Endodermal cell (in vitro differentiated cells): ENCODE measurements at places on chromosomes 1 and 21. TPM values are rescaled to one million over a fixed set of nuclear protein-coding genes. Genes with fewer than 3 reads are reported as not detected.
A peak's percentile ranks its signal among the peaks of the same experiment; 100 is the strongest.

Gene SSR2
- 193 to 202 TPM (median 201 TPM) in 3 replicates for total RNA-seq

Gene RPE65
- total RNA-seq: not detected in 3 replicates

Gene CNKSR1
- 33.3 to 52.3 TPM (median 44.1 TPM) in 3 replicates for total RNA-seq

Gene OR2M3
- total RNA-seq: not detected in 3 replicates

Gene IFI16
- total RNA-seq: 10.4 to 19.1 TPM (median 11.8 TPM) in 3 replicates

- H3K4me1 ChIP-seq: peaks cover 36% of the 10 kb centered on the region
- peak overlapping the region; percentile 39 for H3K27ac ChIP-seq
- no peaks in the 10 kb centered on the region for H3K36me3 ChIP-seq
Measured at GRCh38 chr1:202589190-202589930, 120.9 kb downstream of the SYT2 start.

DNA sequence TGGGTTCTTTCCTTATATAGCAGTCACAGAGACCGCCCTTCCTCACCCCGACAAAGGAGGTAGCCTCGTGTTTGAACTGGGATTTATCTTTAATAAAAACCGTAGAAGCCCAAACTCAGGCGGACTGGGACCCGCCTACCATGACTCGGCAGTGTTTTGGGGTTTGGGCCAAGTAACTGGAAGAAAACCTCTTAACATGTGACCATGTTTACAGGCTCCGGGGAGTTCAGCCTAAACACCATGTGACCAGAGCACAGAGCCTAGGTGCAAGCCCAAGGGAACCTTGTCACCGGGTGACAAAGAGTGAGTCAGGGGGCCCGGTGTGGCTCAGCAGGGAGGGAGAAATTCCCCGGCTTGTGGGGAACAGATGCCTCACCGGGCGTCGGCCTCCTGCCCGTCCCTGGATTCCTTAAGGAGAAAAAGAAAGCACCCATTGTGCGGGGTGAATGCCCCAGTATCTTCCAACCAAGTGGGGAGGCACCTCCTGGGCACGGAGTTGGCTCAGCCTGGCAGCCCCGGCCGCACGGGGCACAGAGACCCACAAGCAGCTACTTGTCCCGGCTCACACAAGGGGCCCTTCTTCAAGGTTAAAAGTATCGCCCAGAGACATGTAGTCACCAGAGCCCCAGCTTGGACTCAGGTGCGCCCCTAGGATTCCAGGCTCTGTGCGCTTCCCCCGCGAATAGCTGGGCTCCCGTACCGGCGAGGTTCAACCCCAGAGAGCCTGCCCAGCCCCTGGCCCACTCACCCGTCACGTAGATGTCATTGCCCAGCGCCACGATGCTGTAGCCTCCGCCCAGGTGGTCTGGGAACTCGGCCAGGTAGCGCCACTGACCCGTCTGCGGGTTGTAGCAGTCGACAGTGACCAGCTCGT is 1.4 kb downstream of the KLHL21 start:
- peak overlapping the region; percentile 95 for H3K4me3 ChIP-seq
- H3K36me3 ChIP-seq: peaks cover 23% of the 10 kb centered on the region
- no peak overlapping the region for H3K27ac ChIP-seq
- peak; percentile 75 for DNase-seq

DNA sequence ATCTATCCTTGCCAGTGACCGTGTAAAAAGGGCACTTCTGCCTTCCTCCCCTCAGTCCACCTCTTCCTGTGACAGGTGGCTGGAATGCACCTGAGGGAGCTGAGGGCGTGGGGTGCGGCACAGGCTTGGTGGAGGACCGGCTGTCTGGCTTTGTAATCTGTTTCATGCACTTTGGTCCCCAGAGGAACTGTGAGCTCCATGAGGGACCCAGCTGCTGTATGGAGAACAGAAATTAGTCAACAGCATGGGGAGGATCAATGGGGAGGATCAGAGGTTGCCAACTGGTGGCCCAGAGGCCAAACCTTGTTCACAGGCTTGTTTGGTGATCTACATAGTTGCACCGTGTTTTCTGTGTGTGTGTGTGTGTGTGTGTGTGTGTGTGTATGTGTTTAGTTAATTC is 19.0 kb upstream of the LUZP1 start:
- H3K4me3 ChIP-seq: no peak overlapping the region
- H3K4me1 ChIP-seq: no peaks in the 10 kb centered on the region
- H3K36me3 ChIP-seq: no peaks in the 10 kb centered on the region

- H3K4me3 ChIP-seq: no peak overlapping the region
- H3K4me1 ChIP-seq: no peaks in the 10 kb centered on the region
- no peaks in the 10 kb centered on the region for H3K36me3 ChIP-seq
- peak; percentile 9 for DNase-seq
- H3K27ac ChIP-seq: no peak overlapping the region
Measured at GRCh38 chr21:42350318-42350910, 380 bp downstream of the TFF2 start.

DNA sequence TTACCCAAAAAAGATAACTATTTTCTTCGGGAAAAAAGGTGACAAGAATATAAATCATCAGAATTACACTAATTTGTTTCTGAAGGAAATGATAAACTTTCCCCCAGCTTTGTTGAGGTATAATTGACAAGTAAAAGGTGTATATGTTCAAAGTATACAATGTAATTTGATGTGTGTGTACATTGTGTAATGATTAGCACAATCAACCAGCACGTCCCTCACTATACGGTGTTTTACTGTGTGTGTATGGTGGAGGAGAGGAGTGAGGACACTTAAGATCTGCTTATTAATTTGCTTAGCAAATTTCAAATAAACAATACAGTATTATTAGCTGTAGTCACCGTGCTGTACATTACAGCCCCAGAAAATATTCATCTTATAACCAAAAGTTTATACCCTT is 77.7 kb downstream of the CAMTA1 start:
- no peaks in the 10 kb centered on the region for H3K4me1 ChIP-seq
- H3K36me3 ChIP-seq: no peaks in the 10 kb centered on the region
- no peaks in the 10 kb centered on the region for H3K27me3 ChIP-seq
- H3K27ac ChIP-seq: no peak overlapping the region
- no peak for DNase-seq
- no peak overlapping the region for H3K4me3 ChIP-seq

DNA sequence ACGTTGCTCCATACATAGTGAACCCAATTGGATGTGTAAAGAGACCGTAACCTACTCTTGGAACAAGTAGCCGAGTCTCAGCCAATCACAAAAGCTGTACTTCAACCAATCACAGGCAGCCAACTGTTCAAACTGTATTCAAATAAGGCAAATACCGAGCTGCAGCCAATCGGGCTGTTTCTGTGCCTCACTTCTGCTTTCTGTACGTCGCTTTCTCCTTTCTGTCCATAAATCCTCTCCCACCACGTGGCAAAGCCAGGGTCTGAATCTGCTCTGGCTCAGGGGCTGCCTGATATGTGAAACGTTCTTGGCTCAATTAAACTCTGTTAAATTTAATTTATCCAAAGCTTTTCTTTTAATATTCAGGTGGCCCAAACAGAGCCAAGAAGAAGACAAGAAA is 210.3 kb downstream of the URB2 start:
- H3K4me1 ChIP-seq: no peaks in the 10 kb centered on the region
- DNase-seq: no peak
- H3K27me3 ChIP-seq: peaks cover 22% of the 10 kb centered on the region

- DNase-seq: no peak
- no peaks in the 10 kb centered on the region for H3K4me1 ChIP-seq
- no peak overlapping the region for H3K4me3 ChIP-seq
- no peaks in the 10 kb centered on the region for H3K36me3 ChIP-seq
Measured at GRCh38 chr1:96498744-96499340, 222.7 kb upstream of the PTBP2 start.

- H3K4me3 ChIP-seq: no peak overlapping the region
- H3K4me1 ChIP-seq: no peaks in the 10 kb centered on the region
- H3K27ac ChIP-seq: no peak overlapping the region
- H3K36me3 ChIP-seq: no peaks in the 10 kb centered on the region
- peaks cover 10% of the 10 kb centered on the region for H3K27me3 ChIP-seq
Measured at GRCh38 chr1:111846842-111847241, 91.1 kb downstream of the DDX20 start.

GRCh38 chr21:37267269-37268185 is at the start of gene VPS26C:
VPS26C (minus strand) TSS chr21:37267334; CDS start chr21:37267294, 40 bp downstream.
- H3K4me1 ChIP-seq: peaks cover 3% of the 10 kb centered on the region
- DNase-seq: peak; percentile 99
- no peaks in the 10 kb centered on the region for H3K36me3 ChIP-seq
- H3K4me3 ChIP-seq: peak within 1 kb of the TSS; percentile 89
- H3K27ac ChIP-seq: peak within 1 kb of the TSS; percentile 98

GRCh38 chr1:207345644-207346477 is 24.4 kb downstream of the CD55 start:
- no peak overlapping the region for H3K27ac ChIP-seq
- no peak overlapping the region for H3K4me3 ChIP-seq
- no peaks in the 10 kb centered on the region for H3K27me3 ChIP-seq
- no peaks in the 10 kb centered on the region for H3K4me1 ChIP-seq

GRCh38 chr21:28675331-28676041 is 317.2 kb downstream of the LTN1 start:
- no peak overlapping the region for H3K4me3 ChIP-seq
- H3K27ac ChIP-seq: no peak overlapping the region
- H3K4me1 ChIP-seq: no peaks in the 10 kb centered on the region
- H3K27me3 ChIP-seq: no peaks in the 10 kb centered on the region
- DNase-seq: no peak

DNA sequence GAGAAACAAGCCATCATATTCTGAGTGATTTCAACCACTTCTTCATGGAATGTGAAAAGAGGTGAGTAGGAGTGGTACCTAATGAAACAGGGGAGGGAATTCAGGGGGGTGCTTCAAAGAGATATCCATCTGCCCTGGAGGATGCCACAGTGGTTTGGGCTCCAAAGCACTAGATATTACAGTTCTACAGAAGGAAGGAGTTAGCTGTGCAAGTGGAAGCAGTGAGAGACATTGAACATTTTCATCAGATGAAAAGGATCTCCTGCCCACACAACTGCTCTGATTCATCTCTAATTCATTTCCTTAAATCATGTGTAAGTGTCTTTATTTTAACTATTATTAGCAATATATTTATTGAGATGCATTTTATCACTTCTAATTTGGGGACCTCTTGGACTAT is 2.8 kb upstream of the RGS5 start:
- no peak overlapping the region for H3K4me3 ChIP-seq
- no peak for DNase-seq
- H3K27me3 ChIP-seq: no peaks in the 10 kb centered on the region
- H3K27ac ChIP-seq: no peak overlapping the region
- no peaks in the 10 kb centered on the region for H3K36me3 ChIP-seq
- peaks cover 4% of the 10 kb centered on the region for H3K4me1 ChIP-seq
